HTR-8/SVneo (cell line): ENCODE measurements at places on chromosomes 2 and 18.

GRCh38 chr2:224984637-224985036, 57.6 kb downstream of the DOCK10 start:
- no peak for DNase-seq

DNA sequence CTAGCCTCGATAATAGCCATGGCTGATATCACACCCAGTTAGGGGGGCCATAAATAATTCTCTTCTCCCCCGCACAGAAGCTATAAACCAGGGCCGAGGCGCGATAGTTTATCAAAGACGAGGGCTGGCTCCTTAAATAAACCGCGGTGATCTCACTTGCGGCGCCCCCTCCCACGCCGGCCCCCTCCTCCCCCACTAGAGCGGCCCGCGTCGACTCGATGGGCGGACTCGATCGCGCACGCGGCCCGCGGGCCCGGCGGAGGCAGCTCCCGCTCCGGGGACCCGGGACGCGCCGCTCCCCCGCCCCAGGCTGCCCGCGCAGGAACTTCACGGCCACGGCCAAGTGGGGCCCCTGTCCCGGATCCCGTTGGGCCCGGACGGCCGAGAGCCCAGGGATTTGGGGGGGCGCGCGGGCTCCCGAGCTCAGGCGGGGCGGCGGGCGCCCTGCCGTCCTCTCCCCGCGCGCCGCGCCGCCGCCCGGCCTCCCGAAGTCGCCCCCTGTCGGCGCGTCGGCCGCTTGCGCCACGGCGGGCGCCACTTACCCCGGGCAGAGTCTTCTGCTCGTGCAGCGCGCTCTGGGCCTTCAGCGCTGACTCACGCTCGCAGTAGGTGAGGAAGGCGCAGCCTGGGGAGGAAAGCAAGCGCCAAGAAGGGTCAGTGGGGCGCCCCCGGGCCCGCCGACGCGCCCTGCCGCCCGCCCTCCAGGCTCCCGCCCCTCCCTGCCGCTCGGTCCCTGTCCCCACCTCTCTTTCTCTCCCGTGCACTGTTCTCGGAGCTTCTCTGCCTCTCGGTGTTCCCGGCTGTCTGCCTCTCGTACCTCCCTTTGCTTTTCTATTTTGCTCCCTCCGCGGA, 80.4 kb downstream of the CELF4 start:
- no peak for DNase-seq

GRCh38 chr2:187549951-187550555, 4.2 kb downstream of the TFPI start:
- no peak for DNase-seq

DNA sequence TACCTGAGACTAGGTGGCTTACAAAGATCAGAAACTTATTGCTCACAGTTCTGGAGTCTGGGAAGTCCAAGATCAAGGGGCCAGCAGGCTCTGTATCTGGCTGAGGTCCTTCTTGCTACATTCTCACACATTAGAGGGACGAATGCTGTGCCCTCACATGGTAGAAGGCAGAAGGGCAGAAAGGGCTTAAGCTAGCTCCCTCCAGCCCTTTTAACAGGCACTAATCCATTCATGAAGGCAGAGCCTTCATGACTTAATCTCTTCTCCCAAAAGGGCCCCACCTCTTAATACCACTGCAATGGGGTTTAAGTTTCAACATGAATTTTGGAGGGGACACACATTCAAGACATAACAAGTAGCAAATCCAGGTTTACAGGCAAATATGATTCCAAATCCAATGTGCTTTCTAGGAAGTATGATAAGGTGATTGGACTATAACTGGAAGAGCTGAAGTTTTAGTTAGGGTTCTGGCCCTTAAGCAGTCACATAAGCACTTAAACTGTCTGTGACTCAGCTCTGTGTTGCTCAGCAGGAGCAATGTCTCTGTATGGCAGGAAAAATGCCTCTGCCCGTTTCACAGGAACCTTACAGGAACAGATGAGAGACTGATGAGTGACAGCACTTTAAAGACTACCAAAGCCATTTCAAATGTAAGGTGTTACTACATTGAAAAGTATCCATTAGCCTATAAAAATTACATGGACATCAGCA, 119.6 kb upstream of the PTPRM start:
- DNase-seq = no peak

DNA sequence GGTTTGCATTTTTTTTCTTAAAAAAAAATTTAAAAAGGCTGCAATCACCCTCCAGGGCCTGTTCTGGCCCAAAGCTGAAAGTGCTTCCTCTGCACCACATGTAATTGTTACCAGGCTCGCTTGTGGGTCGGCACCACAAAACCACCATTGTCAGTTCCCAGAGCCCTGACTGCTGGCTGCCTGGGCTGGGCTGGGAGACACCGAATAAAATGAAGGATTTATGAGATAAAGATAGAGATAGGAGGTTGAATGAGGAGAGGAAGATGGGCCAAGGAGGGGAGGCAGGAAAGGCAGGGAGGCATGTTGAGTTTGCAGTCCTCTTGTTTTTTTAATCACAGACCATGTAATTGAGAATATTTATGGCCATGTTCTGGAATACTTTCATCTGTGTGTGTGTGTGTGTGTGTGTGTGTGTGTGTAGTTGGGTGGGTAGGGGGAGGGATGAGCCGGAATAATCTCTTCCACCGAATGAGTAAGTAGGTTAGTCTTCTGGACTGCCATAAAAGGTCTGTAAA, 14.7 kb downstream of the NRP2 start:
- no peak for DNase-seq

DNA sequence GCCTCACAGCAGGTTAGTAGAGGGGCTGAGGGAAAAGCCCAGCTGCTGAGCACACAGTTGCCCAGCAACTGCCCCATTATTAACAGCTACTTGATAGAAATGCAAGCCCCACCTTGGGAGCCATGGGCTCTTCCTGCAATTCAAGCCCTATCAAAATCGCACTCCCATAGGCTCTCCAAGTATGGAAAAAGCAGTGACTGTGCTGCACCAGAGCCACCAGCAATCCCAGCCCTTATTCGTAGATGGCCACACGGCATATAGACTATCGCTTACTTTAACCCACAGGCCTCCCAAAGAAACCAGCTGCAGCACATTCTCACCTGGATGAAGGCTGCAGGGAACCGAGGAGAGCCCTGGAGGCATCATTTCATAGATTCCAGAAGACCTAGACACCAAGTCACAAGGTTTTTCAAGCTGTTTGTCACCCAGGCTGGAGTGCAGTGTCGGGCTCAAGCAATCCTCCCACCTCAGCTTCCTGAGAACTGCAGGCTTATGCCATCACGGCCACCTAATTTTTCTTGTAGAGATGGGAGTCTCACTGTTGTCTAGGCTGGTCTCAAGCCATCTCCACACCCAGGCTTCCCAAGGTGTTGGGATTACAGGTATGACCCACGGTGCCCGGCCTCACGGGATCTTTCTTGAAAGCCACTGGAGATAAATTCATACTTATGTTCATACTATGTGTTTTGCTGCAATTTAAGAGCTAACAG, 11.3 kb downstream of the NCL start:
- DNase-seq = no peak

- peak; percentile 69 for DNase-seq
Observed at GRCh38 chr2:234823877-234824376, 127.9 kb upstream of the SH3BP4 start.

GRCh38 chr2:68643011-68643873, at the start of gene PROKR1:
Gene PROKR1, plus strand, starts transcription at chr2:68643579. Its CDS starts 2,243 bp downstream, at chr2:68645822.
- peak; percentile 21 for DNase-seq

- no peak for DNase-seq
Observed at GRCh38 chr2:189249901-189250300, 70.3 kb upstream of the COL5A2 start.

- DNase-seq = peak; percentile 58
Observed at GRCh38 chr18:57846258-57846657, 43.1 kb upstream of the ATP8B1 start.

DNA sequence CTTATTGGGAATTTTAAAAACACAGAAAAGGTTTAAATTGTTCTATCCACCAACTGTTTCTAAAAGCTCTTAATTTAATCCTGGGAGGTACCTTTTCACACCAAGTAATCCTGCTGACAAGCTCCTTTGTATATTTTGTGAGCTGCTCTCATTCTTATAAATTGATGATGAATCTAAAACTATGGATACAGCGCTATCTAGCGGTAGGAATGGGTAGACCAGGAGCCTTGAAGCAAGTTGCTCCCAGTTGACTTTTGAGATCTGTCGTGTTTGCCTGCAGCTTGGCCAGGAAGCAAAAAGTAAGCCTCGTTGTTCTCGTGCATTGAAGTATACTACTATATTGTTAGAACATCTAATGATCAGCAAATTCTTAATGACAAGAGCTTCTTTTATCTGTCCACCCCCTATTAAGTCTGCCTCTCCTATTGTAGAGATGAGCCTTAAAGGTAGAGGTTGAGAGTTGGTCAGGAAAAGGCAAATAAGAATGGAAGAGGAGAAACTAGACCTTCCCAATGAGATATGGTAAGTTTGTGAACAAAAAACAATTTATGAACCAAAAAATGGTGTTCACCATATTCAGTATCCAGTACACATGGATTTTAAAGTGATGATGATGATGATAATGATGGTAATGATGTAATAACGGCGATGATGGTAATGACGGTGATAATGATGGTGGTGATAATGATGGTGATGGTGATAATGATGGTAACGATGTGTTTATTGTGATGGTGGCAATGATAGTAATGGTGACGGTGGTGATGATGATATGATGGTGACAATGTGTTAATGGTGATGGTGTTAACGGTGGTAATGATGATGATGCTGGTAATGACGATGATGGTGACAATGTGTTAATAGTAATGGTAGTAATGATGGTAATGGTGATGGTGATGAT, 212.1 kb upstream of the NCKAP5 start:
- peak; percentile 48 for DNase-seq

DNA sequence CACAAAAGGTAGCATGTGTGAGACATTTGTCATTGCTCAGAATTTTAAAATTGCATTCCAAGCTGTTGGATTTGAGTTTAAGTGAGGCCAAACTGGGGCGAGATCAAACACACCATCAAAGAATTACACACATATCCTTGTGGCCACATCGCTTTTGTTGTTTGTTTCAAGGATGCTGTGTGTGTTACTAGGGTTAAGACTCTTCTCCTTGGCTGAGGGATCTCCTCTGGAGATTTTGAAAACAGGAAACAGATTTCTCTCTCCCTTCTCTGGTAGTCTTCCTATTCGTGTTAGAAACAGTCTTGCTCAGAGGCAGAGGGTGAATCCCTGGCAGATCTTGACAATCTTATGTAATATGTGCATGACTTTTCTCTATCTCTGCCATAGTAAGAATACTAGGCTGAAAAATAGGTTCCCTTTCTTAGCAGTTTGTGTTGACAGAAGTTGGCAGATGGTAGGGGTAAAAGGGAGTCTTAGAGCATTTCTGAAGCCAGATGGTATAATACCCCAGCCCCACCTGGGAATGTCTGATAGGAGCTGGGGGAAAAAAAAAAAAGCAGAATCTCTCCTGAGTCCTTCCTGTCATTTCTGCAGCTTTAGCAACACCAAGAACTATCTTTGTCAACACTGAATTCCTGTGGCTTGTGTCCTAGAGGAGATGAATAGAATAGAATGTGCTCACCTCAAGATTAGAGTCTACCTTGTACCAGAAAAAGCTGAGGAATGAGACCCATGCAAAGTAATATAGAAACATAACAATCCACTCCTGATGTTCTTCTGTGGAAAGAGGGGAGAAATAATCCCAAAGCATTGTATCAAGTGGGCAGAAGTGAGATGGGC, 101.8 kb downstream of the XRCC5 start:
- no peak for DNase-seq

DNA sequence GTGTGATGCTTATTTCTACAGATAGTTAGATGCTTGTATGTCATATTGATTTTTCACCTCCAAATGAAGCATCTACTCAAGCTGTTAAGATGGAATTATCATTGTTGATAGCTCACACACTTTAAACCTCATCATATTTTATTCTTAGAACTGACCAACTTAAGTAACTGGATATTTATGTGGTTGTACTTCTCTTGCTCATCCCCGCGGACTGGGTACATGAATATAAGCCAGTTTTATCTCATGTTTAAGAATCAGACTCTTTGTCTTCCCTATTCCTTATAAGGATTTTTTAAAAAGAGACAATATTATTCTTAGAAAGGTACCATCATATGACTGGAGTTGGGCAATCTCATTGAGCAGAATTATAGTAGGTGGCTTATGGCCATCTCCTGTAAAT, 358.7 kb downstream of the DSC3 start:
- DNase-seq = no peak

DNA sequence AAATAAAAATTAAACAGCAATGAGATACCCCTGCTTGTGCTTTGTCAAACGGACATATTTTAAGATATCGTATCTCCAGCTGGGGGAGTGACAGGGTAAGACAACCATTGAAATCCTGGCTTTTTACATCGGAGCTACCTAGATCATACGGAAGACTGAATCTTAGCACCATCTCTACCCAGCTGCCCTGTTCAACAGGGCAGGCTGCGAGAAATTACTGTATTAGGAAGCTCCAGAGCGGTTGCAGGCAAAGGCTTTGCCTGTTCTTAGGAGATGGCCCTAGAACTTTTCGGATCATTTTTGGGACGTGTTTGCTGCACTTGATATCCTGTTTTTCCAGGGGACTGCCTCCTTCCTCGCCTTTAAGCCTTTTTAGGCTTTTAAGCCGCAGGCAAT, 2.0 kb upstream of the PRKCE start:
- DNase-seq = no peak

GRCh38 chr2:134722728-134723127, 3.9 kb upstream of the TMEM163 start:
- no peak for DNase-seq

DNA sequence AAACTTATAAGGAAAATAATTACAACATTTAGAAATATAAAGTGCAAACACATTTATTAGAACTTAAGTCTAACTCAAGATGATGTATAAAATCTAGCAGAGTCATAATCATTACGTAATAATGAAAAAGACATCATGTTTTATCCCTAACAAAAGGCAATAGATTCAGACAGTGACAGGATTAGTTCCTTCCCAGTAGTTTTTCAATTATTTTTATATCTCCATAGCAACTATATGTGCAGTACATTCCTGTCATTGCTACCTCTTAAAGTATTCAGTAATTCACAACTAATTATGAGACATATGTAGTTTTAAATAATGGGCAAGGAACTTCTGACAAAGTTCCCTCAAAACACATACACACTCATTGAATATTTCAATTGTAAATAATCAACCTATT, 687.9 kb downstream of the CCDC85A start:
- no peak for DNase-seq

DNA sequence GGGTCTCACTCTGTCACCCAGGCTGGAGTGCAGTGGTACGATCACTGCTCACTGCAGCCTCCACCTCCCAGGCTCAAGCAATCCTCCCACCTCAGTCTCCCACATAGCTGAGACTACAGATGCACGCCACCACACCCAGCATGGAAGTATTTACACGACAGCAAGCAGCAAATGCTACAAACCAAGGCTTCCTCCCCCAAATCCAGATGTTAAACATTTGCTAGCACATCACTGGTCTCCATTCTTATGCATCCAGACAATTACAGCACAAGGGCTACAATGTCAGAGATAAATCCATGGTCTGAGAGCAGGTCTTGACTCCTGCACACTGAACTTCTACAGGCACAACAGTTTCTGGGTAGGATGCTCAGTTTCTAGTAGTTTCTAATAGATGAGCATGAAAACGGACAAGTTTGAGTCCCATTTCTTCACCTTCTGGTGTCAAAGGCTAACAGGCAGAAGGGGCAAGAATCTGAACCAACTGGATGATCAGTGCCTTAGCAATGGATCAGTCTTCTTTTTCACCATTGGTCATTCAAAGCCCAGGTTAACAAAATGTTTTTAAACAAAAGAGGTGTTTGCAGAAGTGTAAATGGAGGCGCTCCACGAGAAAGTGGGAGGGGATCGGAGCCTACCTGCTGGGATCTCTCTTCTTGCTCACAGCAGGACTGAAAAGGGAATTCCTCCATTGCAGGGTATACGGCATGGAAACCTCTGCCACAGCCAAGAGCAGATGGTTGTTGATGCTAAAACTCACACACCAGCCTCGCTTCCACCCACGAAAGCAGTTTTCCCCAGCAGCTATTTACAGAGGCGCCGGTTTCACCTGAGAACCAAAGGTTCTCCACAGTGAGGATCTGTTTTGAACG, 135.0 kb upstream of the ARL4C start:
- no peak for DNase-seq
